Caki2 (cell line): ENCODE measurements at places on chromosomes 11 and 22. TPM values are rescaled to one million over a fixed set of nuclear protein-coding genes. Genes with fewer than 3 reads are reported as not detected.

Gene PRR5L
- total RNA-seq, result 0.44 TPM in 1 of 2 replicates, not detected in the other

Gene TMPRSS13
- not detected in 2 replicates for total RNA-seq

GRCh38 chr11:115267871-115268270 is 236.3 kb downstream of the CADM1 start:
- no peak for DNase-seq

GRCh38 chr22:37972527-37972926 is 11.8 kb downstream of the SOX10 start:
- no peak for DNase-seq

- no peak for DNase-seq
Measured at GRCh38 chr11:133677387-133677786, 145.1 kb upstream of the OPCML start.

DNA sequence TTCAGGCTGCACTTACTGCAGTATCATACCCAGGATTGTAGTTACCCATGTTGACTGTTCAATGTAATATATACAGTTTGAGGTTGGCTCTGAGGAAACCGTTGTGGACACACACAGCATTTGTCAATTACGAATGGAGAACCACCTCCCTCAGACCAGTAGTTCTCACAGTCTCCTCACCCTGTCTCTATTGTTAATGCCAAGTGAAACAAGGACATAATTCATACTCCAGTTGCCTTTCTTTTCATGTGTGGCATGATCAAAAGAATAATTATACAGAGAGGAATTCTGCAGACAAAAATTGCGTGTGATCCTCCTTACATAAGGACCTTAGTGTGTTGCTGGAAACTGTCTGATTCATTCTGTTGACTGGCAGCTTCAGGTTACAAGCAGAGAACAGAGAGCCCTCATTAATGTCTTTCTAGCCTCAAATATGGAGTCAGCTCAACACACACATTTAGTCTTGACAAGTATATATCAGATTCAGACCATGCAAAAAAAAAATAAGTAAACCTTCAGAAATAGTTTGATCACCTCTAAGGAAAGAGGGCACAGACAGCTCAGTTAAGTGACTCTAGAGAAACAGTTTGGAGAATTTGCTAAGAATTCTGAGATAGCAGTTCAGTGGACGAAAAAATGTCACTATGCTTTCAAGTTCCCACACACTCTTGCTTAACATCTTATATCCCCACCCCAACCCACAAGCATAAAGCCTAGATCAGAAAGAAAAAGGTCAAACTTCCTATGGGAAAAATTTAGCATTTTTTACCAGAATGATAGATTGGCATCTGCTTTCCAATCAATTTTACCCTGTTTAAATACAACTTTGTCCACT is 96.1 kb downstream of the MAML2 start:
- peak; percentile 28 for DNase-seq

DNA sequence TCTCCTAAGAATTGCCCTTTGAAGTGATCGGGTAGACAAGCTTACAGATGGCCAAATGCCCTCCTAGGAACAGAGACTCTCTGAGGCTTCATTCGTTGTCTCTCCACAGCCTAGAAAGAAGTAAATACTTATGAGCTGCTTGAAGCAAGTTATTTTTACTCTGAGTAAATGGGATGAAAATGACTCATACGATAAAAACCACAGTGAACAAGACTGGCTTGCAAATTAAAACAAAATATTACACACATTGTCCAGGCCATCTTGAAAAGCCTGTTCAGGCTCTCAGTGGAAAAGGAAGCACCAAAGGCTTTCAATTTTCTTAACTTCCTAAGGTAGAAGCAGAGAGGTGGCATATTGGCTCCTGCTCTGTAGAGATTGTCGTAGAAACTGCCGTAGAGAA is 294.2 kb downstream of the NELL1 start:
- DNase-seq, result no peak

DNA sequence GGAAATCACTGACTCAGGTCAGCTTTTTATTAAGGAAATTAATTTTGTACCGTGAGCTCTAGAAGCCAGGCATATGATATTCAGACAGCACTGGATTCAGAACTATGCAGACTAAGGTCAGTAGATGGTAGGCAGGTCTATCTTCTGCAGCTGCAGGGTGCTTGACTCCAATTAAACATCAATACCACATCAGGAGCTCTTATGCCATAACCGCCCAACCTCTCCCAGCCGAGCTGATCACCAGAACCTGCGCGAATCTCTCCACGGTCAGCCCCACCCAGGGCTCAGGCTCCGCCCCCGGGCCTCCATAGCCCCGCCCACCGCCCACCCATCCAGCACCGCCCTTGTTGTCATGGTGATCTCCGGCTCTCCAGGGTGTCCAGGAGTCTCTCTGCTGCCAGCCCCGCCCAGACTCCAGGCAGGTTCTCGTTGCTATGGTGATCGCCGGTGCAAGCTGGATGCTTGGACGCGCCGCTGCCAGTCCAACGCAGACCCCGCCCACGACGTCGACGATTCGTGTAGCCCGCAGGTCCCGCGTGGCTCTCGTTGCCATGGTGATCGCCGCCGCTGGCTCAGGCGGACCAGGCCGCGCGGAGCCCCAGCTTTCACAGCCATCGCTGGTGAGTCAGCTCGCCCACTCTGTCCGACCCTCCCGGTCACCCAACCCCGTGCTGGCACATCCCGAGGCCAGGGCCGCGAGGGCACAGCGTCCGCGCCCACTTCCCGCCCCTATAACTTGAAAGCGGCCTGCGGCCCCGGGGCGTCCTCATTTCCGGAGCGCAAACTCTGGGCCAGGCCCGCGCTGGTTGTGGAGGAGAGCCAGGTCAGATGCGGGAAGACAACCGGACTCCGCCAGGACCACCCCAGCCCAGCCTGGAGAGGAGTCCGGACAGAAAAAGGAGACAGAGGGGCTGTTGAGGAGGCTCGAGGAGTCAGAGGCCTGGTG is at the start of gene RAB36:
RAB36 (plus strand) TSS at position 546 of the 946 bp plus-strand sequence. CDS start 1,140 bp downstream, outside the sequence.
- peak; percentile 99 for DNase-seq

DNA sequence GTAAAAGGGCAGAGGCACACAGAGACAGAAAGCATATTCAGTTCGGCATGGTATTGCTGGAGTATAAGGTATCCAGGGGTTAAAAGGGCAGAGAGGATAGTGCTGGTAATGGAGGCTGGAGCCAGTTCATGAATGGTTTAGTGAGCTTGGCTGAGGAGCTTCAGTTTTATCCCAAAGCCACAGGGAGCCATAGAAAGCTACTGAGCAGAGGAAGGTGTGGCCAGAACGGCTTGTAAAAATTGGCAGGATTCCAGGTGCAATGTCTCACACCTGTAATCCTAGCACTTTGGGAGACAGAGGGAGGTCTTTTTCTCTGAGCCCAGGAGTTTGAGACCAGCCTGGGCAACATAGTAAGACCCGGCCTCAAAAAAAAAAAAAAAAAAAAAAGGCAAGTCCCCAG is 186.1 kb downstream of the MYO18B start:
- no peak for DNase-seq

GRCh38 chr11:67167719-67168118 is 48.7 kb downstream of the KDM2A start:
- DNase-seq, result no peak

DNA sequence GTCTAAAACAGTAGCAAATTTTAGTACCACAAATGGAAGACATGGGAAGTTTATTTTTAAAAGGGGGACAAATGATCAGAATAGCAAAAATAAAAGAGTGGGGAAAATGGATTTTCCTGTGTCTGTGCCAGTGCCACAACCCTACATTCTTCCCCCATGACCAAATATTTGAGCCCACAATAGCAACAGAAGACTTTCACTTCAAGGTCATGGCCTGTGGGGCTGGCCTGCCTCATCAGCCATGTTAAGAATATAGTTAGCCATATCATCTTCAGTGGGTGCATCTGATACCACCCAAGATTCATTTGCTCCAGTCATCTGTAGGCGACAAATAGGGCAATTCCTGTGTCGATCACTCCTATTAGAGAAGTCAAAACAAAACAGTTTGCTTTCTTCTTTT is 26.3 kb downstream of the RNF141 start:
- no peak for DNase-seq
